ENCODE measurements at places on chromosomes 1 and 21. TPM values are rescaled to one million over a fixed set of nuclear protein-coding genes. Genes with fewer than 3 reads are reported as not detected.
A peak's percentile ranks its signal among the peaks of the same experiment; 100 is the strongest.

Gene OR2T33
- not detected for total RNA-seq

Gene FLG2
- not detected for total RNA-seq

Gene GPR25
- total RNA-seq, result not detected

Gene SRSF10
- total RNA-seq, result 87.0 TPM

DNA sequence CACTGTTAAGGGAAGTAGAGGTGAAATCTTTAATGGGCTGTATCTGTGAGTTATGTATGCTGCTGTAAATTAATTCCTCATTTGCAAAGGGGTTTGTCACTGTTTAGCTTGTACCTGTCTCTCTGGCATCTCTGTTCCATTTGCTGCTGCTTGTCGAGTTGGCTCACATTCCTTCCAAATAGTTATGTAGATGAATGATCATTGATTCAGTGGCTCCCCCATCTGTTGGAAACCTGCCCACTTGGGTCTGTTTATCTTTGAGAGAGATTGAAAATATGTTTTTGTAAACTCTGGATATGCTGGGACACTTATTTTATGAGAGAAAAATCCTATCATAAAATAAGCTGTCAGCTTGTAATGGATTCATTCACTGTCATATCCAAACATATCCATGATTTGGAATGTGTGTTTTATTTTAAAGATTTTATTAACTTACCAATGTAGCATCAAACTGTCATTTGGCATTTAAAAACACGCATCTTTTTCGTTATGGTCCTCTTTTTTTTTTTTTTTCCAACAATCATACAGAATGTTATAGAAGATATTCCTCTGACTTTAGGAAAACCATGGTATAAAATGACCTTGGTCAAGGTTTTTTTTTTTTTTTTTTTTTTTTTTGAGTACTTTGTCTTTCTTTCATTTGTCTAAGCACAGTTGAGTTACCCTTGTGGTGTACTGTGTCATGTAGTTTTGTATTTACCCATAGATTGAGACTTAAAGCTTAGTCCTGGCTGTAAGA is 3.5 kb downstream of the RYR2 start:
- DNase-seq, result no peak

- DNase-seq, result no peak
These were observed 30.9 kb downstream of the VWA5B1 start for GRCh38 chr1:20321573-20321972.

GRCh38 chr1:151612501-151613281 is 841 bp downstream of the SNX27 start:
- peak; percentile 84 for DNase-seq

GRCh38 chr1:240801442-240801841 is 189.5 kb upstream of the GREM2 start:
- DNase-seq, result no peak

DNA sequence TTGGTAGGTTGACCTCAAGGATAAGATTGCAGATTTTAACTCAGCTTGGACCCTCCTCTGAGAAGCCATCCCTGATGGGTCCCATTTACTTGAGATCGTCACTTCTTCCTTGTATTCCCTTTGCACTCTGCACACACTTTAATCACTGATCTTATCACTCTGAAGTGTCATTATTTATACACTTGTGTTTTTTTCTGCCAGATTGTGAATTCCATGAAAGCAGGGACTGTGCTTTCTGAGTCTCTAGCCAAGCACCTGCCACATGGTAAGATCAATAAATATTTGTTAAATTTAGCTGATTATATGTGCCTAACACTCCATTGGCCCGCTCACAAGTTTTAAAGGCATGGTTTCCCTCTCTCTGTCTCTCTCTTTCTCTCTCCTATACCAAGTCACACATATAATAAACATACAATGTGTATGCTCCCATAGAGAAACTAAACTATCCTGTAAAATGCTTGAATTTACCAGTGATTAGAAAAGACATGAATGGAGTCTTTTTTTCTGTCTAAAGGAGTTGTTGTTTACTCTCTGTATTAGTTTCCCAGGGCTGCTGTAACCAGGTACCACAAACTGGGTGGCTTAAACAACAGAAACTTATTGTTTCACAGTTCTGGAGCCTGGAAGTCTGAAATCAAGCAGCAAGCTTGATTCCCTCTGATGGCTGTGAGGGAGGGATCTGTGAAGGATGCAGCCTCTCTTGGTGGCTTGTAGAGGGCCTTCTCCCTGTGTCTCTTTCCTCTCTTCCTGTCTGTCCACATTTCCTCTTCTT is 105.2 kb upstream of the GADD45A start:
- no peak for DNase-seq

GRCh38 chr1:61504852-61505390 is 220.0 kb downstream of the TM2D1 start:
- DNase-seq, result no peak

Data from osteocyte (in vitro differentiated cells).